Suppressor macrophage treated with lipopolysaccharide for 4 hours (primary cell): ENCODE measurements at places on chromosomes 1 and 21.

DNA sequence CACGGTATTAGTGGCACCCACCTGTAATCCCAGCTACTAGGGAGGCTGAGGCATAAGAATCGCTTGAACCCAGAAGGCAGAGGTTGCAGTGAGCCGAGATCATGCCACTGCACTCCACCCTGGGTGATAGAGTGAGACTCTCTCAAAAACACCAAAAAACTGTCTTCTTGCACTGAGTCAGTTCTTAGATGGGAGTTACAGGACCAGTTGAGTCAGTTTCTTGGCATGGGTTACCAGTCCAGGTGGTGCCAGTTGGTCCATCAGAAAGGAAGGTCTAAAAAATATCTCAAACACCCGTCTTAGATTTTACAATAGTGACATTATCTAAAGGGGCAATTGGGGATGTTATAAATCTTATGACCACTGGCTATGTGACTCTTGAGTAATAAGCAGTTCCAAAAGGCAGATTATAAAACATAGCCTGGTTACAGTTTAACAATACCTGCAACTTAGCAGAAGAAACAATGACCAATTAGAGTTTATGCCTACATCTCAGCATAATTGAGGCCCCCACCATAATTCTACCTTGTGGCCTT is 206.9 kb upstream of the FGGY start:
- no peak for DNase-seq

DNA sequence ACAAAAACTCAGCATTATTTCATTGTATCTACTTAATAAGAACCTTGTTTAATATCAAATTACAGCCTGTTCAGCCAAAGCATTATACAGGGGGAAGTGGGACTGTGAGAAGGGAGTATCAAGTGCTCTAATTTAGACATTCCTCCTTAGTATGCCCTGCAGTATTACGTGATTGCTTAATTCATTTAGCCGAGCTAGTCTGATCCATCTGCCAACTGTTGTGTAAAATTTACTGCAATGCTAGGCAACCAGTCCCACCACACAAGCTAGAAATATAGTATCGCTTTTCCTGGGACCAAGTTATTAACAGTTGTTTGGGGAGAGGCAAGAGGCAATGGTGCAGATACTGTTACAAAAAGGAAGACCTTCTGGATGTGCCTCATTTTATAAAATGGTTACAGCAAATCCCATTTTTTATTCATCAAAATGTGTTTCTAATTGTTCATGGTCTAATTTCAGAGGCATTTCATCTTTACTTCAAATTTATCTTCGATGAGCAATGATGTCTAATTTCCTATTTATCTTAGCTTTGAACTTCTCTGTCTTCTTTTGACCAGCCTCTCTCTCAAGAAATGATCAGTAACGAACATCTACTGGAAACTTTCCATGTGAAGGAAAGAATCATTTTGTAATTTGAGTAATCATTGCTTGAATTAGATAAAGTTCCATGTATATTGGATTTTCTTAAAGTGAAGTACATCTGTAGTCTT is 283.3 kb downstream of the DUSP10 start:
- no peak for DNase-seq

- peak; percentile 46 for DNase-seq
Observed at GRCh38 chr1:36095760-36096405, 7.2 kb downstream of the ADPRS start.

DNA sequence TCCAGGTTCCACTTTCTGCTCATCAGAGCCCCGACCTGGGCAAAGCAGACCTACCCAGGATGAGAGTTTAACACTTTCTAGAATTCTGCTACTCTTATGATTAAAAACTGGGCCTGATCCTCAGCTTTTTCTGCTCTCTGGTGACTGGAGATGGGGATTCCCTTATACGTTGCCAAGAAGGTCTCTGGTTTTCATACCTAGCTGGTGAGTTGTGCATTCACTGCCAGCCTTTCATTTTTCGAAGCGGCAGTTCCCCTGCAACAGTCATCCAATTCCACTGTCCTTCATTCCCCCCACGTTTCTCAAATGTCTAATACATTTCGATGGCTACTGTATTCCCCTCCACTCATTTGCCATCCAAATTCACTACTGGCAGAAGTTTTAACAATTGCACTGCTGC is 135.3 kb downstream of the ADSS2 start:
- no peak for DNase-seq

- DNase-seq, result no peak
Observed at GRCh38 chr1:43041591-43041990, 82.9 kb upstream of the SLC2A1 start.
